ENCODE measurements at places on chromosomes 7 and 10.
A peak's percentile ranks its signal among the peaks of the same experiment; 100 is the strongest.

DNA sequence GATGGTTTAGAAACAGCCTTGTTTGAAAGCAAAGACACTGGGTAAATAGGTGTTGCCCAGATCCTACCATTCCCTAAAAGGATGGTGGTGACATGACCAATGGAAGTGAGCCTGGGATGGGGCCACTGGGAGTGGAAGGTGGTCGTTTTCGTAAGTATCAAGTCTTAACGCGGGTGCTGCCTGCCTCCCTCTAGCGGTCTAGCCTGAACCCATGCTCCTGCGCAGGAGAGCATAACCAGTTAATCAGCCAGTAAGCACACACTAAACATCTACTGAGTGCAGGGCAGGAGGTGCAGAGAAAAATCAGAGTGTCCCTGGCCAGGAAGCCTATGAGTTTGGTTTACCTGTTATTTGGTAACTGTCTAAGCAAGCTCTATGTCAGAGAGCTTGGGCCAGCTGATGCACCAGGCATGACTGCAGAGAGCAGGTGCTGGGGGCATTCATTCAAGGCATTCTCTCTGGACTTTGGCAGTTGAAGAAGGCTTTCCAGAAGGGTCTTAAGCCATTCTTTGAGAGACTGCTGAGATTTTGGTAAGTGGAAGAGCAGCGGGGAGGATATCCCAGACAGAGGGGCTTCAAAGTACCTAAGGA is 930 bp downstream of the GARIN1A start:
- DNase-seq: no peak

GRCh38 chr7:2619116-2619515 is 12.7 kb upstream of the TTYH3 start:
- no peak for DNase-seq

DNA sequence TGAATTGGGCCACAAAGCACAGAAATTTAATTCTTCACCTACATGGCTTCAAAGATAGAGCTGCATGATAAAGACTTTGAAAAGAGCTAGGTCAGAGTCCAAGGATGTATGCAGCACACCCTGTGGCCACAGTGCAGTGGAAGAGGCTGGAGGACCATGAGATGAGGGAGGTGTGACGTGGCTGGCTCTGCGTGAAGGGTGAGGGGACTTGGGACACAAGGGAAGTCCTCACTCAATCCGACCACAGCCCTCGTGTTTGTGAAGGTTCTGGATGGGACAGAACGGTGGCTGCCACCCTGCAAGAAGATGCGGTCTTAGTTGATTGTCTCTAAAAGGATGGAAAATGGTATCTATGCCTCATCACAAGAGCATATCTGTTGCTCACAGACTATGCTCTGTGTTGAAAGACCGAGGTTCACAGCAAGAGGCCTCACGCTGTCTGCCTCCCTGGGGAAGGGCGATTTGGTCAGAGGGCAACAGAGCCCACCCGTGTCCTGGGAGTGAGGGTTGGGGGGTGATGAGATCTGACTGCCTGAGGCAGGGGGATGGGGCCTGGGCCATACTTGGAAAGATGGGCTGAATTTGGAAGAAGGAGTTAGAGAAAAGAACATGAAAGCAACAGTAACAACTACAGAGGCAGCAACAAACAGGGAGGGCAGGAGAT is 174.4 kb upstream of the SHH start:
- no peak for DNase-seq

DNA sequence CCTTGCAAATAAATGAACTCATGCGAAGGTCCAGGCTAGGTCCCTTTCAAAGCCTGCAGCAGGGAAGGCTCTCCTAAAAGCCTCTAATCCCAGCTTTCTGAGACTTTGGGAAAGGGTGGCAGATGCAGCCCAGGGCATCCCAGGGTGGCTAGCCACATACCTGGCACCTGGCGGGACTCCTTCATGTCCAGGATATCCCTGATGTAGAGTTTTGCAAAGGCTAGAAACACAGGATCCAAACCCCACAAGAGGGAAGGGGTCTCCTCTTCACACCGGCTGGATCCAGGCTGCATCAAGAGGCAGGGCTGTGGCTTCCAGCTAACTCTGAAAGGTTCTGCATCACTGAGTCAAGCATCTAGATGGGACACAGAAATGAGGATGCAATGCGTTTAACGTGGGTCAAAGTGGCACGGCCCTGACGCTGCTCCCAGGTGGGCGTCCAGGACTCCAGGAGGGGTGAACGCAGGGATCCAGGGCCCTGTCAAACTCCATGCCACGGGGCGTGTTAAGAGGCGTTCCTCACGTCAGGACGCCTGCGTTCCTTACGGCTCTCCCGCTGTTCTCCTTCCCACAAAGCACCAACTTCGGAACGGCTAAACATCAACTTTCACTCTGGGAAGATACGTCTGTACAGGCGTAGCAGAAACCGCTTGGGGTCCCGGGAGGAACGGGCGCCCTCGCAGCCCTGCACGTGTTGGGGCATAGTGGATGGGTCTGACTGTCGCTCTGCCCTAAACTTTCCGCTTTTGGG is 507 bp downstream of the STN1 start:
- DNase-seq: peak; percentile 13

DNA sequence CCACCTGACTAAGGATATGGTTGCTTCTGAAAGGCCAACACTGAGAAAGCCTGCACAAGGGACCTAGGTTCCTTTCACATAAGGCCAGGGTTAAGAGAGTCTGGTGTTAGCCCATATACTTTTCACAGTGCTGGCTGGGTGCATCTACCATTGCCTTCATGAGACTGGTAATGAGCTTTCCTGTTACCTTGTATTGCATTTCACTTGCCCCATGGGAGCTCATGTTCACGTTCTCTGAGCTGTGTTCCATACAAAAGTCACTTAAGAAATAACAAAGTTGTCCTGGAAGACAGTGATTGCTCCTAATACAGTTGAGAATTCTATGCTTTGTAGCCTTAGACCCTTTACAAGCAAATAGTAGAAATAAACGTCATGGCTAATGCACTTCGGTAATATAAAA is 337.8 kb upstream of the TEX47 start:
- no peak for DNase-seq

DNA sequence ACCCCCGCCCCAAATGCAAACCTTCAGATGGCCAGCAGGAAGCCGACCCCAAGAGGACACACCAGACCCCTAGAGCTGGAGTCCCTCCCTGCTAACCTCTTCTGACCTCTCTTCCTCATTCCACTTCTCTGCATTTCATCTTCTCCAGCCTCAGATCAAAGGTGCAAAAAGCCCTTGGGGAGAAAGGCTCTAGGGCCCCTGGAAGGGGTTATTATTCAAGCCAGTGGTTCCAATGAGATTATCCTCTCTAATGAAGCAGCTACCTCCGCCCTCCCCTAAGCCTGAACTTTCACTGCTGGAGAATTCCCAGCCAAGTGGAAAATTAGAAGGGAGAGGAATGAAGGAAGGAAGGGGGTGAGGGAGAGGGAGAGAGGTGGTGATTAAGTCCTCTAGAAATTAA is 343.9 kb downstream of the PLXNA4 start:
- no peak for DNase-seq

DNA sequence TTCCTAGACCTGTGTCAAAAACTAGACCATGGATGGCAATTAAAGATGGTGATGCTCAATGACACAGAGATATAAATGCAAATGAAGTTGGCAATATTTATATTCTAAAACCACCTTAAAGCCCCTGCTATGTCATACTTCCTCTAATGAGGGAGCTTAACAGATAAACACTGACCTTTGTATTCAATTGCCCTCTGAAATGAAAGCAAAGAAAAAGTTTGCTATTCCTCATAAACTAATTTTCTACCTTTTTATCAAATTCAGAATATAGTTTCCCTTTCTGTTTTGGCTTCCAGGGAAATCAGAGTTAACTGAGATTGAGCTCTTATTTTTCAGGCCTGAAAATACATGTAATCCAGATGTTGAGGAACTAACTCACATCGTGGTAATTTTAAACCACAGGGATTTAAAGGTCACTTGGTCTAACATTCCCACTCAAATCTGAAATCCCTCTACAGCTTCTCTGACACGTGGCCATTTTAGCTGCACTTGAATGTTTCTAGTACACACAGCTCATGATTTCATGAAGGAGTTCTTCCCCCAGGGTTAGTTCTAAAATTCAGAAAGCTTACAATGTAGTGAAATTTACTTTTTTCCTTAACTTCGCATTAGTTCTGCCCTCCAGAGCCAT is 37.9 kb upstream of the ABCB5 start:
- no peak for DNase-seq

- no peak for DNase-seq
Observed at GRCh38 chr10:12961416-12962205, 39.9 kb downstream of the CCDC3 start.

- no peak for DNase-seq
Observed at GRCh38 chr10:125444790-125445189, 238.2 kb downstream of the TEX36 start.

- DNase-seq: no peak
Observed at GRCh38 chr10:75957314-75958120, 526.1 kb downstream of the LRMDA start.

- DNase-seq: no peak
Observed at GRCh38 chr10:69786791-69787190, 14.9 kb upstream of the COL13A1 start.

DNA sequence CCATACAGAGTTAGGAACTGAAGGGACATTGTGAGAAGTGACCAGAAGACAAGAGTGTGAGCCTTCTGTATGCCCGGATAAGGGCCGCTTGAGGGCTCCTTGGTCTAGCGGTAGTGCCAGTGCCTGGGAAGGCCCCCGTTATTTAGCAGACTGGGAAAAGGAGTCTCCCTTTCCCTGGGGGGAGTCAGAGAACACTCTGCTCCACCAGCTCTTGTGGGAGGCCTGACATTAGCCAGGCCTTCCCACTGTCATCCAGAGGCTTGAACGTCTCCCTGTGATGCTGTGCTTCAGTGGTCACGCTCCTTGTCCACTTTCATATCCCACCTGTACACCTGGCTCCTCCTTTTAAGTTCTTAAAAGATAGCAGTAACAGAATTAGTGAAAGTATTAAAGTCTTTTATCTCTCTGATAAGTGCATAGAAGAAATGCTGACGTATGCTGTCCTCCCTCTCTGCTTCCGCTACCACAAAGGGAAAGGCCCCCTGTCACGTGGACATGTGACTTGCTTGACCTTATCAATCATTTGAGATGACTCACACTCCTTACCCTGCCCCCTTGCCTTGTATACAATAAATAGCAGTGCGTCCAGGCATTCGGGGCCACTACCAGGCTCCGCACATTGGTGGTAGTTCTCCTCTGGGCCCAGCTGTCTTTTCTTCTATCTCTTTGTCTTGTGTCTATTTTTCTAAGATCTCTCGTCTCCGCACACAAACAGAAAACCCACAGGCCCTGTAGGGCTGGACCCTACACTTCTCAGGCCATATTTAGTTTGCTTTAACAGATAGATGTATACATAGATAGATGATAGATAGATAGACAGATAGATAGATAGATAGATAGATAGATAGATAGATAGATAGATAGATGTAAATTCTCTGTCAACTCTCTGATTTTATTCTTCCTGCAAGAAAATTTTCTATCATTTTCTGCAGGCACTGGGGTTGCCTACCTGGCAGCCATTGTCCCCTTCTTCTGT is 131.5 kb upstream of the JCAD start:
- no peak for DNase-seq

DNA sequence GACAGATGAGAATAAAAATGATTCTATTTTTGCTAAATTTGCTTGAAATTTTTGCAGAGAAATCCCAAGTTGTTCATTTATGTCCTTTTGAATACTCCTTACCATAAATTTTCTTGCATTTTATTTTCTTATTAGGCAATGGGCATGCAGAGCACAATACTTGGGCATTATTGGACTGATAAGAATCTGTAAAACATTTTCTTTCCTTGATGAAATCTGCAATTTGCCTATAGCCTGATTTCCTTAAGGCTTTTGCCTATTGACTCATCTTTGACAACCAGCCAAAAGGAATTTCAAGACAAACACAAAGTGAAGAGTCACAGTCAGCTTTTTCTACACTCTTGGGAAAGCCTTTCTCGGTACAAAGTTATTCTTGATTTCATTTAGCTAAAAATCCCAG is 30.5 kb upstream of the GNAT3 start:
- no peak for DNase-seq

- no peak for DNase-seq
Observed at GRCh38 chr7:36838616-36839225, 114.4 kb upstream of the AOAH start.

DNA sequence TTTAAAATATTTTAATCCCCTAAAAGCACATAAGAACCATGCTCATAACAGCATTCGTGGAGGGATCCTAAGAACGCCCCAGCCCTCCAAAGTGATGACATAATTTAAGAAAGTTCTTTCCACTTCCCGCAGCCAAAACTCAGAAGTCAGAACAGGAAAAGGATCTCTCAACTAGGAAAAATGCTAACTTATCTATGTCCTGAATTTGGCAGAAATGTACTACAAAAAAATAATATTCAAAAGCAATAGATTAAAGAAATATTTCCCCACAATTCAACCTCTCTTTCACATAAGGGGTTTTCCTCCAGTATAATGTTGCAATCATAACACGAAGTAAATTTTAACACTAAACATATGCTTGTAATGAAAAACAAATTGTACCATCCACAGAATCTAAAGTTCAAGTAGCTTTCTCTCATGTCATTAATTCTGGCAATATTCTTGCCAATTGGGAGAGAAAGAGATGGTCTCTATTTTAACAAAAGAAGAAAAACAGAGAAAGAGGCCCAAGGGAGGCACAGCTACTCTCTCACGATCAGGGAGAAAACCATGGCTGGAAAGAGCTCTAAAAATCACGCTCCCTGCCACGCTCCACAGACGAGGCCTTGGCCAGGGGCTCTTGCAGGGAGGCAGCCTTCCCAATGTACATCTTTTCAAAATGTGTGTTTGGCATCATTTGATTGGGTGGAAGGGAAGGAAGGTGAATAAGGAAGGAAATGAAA is 22.9 kb downstream of the ASB13 start:
- DNase-seq: no peak

GRCh38 chr7:116223588-116223987 is 13.2 kb downstream of the TES start:
- no peak for DNase-seq

GRCh38 chr10:57996536-57996935 is 271.2 kb downstream of the IPMK start:
- DNase-seq: no peak

DNA sequence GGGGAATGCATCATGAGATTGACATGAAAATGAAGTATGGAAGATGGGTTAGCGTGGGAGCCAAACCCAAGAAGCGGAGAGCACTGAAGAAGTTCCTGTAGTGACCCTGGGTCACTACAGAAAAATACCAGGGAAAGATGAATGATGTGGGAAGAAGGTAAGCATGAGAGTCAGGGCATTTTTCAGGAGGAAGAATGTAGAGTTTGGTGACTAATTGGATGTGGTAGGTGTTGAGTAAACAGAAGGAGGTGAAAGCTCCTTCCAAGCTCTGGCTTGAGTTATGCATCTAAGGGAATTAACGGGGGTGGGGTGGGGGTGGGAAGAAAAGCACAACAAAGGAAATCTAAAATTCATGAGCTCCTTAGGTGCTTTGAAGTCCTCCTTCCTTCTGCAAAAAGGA is 238.1 kb upstream of the AOAH start:
- DNase-seq: no peak

GRCh38 chr10:100518761-100519241 is 860 bp downstream of the SEC31B start:
- DNase-seq: peak; percentile 37

- no peak for DNase-seq
Observed at GRCh38 chr7:115409682-115410433, 488.0 kb downstream of the MDFIC start.

GRCh38 chr10:120022357-120022756 is 129.8 kb downstream of the SEC23IP start:
- DNase-seq: no peak

All from stimulated activated CD8-positive, alpha-beta memory T cell treated with anti-CD3 and anti-CD28 coated beads, Interleukin-12 subunit alpha, Interleukin-12 subunit beta, amount 100 ng/mL, for 1 hour (primary cell).